ENCODE measurements at places on chromosomes 1 and 21.

GRCh38 chr1:86487131-86487810 is 18.5 kb downstream of the CLCA1 start:
- no peak for DNase-seq

DNA sequence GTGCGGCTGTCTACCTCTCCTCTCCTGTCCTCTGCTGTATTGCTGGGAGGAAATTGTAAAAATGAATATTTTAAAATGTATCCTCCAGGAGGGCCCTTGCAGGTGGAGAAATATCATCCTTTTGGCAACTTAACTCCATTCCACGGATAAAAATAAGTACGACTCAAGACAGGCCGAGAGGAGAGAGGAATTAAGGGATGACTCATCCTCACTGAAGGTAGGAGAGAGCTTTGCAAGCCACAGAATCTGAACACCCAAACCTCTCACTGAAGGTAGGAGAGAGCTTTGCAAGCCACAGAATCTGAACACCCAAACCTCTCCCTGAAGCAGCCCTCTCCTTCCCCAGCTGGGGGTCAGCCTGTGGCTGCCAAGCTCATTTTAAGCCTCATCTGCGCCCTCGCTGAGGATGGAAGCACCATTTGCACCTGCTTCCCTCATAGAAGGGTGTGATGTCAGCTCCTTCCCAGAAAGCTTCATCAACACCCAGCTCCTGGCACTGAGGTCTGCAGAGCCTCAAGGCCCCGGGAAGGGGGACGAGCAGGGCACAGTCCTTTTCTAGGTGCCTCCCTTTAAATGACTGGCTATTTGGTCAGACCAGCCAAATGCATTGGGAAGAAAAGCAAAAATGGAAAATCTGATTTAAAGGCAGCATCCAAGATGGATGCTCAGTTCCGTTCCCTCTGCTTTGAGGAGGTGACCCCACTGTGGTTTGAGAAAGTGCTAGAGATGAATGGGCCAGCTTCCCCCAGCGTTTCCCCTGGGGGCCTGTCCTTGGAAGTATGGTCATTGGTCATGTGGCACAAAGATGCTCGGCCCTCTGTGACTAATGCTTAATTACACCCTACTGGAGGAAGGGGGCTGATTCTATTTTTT is 12.9 kb upstream of the SELENON start:
- no peak for DNase-seq

- no peak for DNase-seq
These were observed 1179.3 kb downstream of the KCNT2 start for GRCh38 chr1:195428927-195429326.

DNA sequence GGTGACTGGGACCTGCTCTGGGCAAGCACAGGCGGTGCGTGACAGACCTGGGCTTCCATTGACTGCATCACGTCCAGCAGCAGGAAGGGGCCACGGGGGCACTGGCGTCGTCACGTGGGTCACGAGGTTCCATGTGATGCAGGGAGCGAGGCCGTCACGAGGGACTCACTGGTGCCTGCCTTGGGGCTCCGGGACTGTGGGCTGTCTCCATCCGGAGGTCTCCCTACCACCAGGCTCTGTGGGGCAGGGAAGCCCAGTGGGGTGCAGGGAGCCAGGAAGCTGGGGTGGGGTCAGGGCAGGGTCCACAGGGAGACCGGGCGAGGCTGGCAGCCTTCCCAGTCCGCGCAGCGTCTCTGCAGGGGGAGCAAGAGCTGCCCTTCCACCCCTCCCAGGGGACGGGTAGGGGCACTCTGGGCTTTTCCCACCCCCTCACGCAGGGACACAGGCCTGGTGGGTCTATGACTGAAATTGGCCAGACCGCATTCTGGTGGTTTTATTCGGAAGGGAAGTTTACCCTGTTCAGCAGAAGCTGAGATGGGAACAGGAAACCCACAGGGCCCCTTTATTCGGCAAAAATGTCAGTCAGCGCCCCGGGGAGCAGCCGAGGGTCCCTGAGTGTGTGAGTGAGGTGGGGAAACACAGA is 416 bp upstream of the TNFRSF14 start:
- peak; percentile 72 for DNase-seq

DNA sequence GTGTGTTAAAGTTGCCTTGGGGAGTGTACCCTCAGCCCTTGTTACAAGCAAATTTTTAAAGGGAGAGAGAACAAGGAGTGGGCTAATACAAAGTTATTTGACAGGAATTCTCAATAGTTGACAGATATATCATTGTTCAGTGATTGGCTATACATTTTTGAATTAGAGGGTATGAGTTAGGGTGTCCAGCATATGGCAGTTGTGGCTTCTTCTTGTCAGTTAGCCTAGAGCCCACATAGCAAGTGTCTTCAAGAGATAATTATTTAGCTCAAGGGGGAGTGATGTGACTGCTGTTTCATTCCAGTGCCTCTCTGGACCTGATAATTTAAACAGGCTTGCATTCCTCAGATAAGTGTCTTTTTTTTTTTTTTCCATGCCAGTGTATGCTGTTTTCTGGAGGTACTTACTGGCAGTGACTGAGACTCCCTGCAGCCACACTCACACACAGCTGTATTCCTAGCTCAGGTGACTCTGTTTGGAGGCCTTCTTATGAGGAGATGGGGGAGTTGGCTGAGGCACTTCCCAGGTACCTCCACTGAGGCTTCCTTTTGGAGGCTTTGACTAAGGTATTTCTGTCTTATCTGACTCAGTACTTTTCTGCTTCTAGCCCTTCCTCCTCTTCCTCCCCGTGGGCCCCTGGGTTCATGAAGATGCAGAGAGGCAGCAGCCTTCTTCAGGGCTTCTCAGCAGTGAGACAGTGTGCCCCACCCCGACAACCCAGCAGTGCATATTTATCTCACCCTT is 32.3 kb downstream of the IVNS1ABP start:
- no peak for DNase-seq

- DNase-seq, result no peak
These were observed 453 bp downstream of the PABPC4 start for GRCh38 chr1:39576016-39576657.

GRCh38 chr1:50978144-50978851 is 8.3 kb downstream of the CDKN2C start:
- no peak for DNase-seq

- peak; percentile 33 for DNase-seq
These were observed 4.3 kb downstream of the S100A10 start for GRCh38 chr1:151989211-151989862.

- no peak for DNase-seq
These were observed 556.5 kb downstream of the PTBP2 start for GRCh38 chr1:97277891-97278654.

DNA sequence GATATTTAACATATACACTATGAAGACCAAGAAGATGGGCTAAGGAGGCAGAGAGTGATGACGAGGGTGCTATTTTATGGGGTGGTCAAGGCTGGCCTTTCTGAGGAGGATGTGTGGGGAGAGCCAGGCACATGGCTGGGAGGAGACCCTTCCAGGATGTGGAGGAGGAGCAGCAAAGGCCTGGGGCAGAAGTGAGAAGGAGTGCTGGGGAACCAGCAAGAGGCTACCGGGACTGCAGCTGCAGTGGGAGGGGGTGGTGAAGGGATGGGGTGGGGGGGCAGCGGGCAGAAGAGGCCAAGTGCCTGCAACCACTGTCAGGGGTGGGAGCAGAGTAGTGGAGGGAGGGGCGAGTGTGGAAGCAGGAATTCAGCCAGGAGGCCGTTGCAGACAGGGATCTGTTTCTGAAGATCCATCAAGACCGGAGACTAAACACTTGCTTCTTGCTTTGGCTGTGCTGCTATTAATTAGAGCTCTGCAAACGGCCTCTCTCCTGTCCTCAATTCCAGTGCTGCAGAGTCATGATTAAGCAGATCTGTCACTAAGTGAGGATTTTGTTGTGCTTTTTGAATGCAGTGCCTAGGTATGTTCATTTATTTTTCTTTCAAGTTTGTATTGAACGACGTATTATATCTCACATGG is 89.9 kb downstream of the IER5 start:
- no peak for DNase-seq

DNA sequence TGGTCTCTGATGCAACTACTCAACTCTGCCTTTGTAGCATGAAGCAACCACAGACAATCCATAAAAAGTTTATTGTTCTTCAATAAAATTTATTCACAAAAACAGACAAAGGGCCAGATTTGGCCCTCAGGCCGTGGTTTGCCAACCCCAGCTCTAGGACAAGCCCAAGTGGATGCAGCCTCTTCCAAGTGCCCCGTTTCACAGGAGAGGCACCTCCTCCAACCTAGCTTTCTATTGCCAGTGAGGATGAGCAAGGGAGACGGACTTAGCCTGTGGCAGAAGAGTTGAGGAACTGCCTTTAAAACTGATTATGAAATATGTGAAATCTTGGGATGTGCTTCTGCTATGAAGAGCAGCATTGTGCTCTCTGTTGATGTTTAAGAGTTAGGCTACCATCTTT is 105.4 kb downstream of the PSMG1 start:
- no peak for DNase-seq

DNA sequence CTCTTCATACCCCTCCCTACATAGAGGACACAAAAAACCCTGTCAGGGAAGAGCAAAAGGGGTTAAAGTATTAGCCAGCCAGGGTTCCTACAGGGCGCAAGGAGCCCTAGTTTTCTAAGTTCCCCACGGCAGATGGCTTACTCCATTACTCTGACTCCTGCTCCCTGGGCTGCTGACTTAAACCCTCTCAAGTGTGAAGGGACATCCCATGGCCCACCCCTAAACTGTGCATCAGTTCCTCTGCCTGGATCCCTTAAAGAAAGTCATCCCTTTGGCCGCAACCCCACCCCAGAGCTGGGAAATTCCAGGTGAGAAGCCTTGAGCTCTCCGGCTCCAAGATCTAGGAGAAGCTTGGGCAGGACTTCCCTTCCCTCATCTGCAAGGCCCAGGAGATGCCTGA is 236.0 kb downstream of the TOMM20 start:
- DNase-seq, result no peak

- DNase-seq, result no peak
These were observed 77.4 kb upstream of the BMP8A start for GRCh38 chr1:39413902-39414528.

- no peak for DNase-seq
These were observed 532 bp downstream of the CSF1 start for GRCh38 chr1:109910963-109911798.

GRCh38 chr1:183876309-183876708 is 71.4 kb downstream of the RGL1 start:
- no peak for DNase-seq

DNA sequence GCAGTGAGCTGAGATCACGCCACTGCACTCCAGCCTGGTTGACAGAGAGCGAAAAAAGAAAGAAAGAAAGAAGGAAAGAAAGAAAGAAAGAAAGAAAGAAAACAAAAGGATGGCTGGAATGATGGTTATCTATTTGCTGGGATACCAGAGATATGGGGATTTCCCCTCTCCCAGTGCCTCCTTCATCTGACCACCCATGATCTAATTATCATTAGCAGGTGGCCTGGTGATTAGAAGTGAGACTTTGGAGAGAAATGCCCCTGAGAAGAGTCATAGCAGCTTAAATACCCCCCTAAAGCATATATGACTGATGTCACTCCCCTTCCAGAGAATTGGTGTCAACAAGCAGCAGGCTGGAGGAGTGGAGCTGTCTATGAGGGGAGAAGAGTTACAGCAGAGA is 1.3 kb upstream of the NPPB start:
- no peak for DNase-seq

- DNase-seq, result no peak
These were observed 450.6 kb upstream of the DAB1 start for GRCh38 chr1:57874418-57874877.

DNA sequence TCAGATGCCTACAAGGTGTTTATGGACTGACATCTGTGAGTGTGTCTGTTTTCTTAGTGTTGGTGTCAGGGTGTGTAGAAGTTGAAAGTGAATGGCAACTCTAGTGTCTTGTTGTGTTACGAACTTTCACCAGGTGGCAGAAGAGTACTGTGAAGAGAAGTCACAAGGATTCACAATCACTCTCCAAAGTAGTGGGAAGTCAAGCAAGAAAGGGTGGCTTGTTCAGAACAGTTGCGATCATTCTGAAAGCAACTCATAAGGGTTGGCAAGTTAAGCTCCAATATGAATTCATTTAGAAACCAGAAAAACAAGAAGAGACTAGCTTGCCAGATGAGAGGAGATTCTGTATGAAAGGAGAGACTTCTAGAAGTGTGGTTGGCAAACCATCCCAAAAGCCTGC is 86.1 kb downstream of the FASLG start:
- no peak for DNase-seq

- DNase-seq, result no peak
These were observed 1.1 kb downstream of the SOD1 start for GRCh38 chr21:31660591-31660990.

DNA sequence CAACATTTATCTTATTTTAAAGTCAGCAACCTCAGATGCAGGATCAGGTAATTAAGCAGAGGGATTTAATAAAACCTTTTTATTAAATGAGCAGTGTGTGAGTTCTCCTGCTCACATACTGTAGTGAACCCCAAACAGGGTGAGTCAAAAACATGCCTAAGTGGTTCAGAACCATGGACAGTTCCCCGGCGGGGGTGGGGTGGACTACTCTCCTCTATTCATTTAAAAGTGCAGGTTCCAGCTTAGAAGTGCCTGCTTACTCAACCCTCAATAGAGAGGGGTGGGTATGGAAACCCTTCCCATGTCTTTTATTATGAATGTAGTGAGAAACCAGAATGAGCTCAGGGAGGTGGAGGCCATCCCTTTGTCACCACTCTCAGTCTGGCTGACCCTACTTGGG is 397.9 kb downstream of the HHAT start:
- peak; percentile 7 for DNase-seq

GRCh38 chr1:247180581-247180980 is 8.8 kb upstream of the ZNF124 start:
- DNase-seq, result no peak

DNA sequence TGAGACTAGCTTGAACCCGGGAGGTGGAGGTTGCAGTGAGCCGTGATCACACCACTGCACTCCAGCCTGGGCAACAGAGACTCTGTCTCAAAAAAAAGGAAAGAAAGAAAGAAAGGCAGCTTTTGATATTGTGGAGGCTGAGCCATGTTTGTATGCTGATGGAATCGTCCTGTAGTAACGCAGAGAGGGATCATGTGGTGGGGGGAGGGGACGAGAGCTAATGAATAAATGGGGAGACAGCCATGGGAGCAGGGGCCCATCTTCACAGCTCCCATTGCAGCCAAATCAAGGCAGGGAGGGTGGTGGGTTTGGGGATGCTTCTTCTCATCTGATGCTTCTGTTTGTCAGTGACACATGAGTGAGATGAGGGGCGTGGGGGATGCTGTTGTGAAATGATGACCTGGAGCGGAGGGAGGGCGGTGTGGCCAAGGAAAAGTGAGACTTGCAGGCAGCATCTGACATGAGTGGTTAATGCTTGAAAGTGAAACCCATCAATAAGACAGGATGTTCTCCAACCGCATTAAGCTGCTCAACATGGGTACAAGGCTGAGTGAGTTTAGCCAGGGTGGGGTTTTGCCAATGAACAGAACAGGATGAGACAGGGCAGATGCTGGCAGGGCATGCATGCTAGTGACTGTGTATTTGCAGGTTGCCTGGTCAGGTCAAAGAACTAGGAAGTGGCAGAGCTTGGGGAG is 16.7 kb downstream of the SPATA21 start:
- DNase-seq, result peak; percentile 43

- no peak for DNase-seq
These were observed 65.2 kb downstream of the OBSCN start for GRCh38 chr1:228272831-228273571.

GRCh38 chr1:14755518-14756252 is 157.2 kb downstream of the KAZN start:
- DNase-seq, result no peak

Data from stimulated activated CD8-positive, alpha-beta memory T cell treated with anti-CD3 and anti-CD28 coated beads, Interleukin-2, amount 100 ng/mL, for 48 hours (primary cell).